CD4-positive, alpha-beta T cell treated with Interleukin-6 at 100 ng/mL for 8 hours (primary cell): ENCODE measurements at places on chromosomes 1 and 21.
A peak's percentile ranks its signal among the peaks of the same experiment; 100 is the strongest.

- DNase-seq: peak; percentile 67
Measured at GRCh38 chr21:17780539-17780938, 38.6 kb downstream of the C21orf91 start.

DNA sequence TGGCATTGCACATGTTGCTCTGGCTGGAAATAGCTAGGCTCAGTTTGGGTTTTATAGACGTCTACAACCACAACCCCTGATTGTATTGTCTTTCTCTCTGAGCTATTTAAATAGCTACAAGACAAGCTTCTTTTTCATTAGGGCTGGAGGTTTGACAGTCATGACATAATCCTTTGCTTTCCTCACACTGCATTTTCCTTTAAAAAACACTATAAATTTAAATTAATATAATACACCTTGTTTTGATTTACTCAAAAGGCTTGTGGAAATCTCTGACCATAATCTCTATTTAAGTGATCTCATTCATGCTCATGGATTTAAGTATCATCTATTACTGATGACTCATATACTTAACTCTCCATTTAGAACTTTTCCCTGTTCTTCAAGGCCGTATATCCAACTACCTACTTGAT is 50.4 kb upstream of the PTGFR start:
- DNase-seq: no peak

GRCh38 chr1:68442822-68443556 is 6.8 kb downstream of the RPE65 start:
- no peak for DNase-seq

- no peak for DNase-seq
Measured at GRCh38 chr1:37793773-37794371, at the start of gene MANEAL. TSS of gene MANEAL (plus strand) at chr1:37793847. CDS start at chr1:37794183, 336 bp downstream.

- DNase-seq: no peak
Measured at GRCh38 chr1:1336446-1336845, 5.4 kb downstream of the TAS1R3 start.

DNA sequence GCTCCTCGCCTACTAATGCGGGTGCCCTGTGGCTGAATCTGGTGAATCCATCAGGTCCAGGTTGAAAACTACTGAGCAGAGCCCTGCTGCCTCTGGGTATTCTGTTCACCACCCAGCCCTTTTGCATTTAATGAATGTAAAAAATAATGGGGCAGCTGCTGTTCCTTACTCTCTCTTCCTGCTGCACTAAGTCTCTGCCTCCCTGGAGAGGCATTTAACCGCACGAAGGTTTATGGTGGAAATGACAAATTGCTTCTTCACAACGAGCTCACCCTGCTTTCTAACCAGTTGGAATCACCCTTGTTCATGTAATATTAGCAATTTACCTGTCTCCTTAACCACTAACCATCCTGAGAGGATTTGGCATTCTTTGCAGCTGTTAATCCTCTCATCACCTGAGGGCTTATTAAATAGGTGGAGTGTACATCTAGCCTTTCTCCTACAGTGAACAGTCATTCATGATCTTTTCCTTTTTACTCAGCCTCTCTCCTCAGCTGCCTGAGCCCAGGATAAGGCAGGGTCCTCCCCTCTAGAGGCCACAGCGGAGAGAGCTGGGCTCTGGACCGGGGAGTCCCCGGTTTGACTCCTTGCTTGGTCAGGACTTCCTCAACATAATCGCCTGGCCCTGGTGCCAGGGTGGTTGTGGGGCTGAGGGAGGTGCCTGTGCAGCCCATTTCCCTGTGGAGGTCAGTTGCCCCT is 97.6 kb downstream of the NOS1AP start:
- DNase-seq: no peak

DNA sequence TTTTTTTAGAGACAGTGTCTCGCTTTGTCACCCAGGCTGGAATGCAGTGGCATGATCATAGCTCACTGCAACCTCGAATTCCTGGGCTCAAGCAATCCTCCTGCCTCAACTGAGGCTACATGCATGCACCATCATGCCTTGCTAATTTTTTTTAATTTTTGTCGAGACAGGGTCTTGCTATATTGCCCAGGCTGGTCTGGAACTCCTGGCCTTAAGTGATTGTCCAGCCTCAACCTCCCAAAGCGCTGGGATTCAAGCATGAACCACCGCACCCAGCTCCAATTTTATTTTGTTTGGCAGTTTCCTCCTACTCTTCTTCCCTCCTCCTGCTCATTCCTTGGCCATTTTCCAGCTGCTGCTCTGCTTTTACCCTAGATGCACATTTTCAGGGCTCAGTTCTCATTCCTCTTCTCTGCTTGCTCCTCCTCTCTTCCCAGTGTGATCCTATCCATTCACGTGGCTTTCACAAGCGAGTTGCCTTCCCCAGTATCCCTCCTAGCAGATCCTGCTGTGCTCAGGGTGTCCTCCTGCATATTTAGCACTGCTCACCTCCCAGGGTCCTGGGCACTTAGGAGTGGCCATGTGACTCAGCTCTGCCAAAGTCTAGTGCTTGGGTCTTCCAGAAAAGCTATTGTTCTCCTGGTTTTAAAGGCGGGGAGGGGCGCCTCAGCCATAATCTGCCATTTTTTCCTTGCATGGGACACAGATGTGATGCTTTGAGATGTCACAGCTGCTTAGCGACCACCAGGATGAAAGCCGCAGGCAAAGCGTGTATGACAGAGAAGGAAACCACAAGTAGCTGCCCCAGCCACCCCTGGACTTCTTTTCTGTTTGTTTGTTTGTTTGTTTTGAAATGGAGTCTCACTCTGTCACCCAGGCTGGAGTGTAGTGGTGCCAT is 33.7 kb downstream of the PSEN2 start:
- DNase-seq: no peak

DNA sequence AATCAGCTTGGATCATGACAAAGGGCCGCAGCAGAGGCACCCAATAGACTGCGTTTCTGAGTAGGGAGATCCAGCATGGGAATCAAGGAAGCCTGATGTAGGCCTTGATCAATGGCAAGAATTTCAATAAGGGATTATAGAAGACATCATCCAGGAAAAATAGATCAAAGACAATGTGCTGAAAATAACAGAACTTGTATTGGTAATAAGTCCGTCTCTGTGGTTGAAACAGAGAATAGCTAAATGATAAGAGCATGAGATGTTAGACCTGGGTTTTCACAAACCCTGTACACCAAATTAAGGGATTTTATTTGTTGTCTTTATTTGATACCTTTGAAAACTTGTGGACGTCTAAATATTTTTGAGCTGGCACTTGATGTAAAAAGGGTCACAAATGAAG is 228.0 kb upstream of the SGIP1 start:
- DNase-seq: no peak

GRCh38 chr21:17759511-17760178 is 59.5 kb downstream of the C21orf91 start:
- no peak for DNase-seq

DNA sequence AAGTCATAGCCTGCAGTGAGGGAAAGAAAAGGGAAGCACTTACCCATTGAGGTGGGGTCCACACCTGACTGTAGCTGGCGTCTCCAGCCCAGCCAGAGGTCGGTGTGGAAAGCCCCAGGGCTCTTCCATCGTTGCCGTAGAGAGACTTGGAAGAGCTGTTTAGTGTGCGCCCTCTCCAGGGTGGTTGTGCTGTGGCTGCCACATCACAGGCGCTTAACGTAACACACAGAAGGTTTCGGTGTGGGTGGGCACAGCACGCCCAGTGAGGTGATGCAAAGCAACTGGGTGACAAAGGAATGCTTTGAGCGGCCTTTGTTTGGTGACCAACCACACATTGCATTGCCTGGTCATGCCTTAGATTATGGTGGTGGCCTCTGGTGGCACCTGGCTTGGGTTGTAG is 36.8 kb upstream of the KIF1B start:
- no peak for DNase-seq

DNA sequence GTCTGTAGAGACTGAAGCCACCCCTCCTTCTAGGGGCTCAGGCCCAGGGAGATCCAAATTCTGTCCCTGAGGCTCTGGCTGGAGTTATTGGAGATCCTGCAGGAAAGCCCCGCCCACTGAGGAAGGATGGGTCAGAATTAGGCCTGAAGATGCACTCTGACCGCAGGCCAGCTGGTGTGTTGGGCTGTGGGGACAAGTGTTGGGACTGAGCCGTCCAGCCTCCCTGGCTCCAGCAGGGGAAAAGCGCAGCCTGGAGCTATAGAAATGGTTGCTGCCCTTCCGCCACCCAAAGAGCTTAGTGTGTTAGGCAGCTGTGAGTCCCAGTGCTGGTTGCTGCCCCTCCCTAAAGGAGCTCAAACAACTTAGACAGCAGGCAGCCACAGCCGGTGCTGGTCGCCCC is 33.0 kb upstream of the PRRX1 start:
- DNase-seq: no peak

DNA sequence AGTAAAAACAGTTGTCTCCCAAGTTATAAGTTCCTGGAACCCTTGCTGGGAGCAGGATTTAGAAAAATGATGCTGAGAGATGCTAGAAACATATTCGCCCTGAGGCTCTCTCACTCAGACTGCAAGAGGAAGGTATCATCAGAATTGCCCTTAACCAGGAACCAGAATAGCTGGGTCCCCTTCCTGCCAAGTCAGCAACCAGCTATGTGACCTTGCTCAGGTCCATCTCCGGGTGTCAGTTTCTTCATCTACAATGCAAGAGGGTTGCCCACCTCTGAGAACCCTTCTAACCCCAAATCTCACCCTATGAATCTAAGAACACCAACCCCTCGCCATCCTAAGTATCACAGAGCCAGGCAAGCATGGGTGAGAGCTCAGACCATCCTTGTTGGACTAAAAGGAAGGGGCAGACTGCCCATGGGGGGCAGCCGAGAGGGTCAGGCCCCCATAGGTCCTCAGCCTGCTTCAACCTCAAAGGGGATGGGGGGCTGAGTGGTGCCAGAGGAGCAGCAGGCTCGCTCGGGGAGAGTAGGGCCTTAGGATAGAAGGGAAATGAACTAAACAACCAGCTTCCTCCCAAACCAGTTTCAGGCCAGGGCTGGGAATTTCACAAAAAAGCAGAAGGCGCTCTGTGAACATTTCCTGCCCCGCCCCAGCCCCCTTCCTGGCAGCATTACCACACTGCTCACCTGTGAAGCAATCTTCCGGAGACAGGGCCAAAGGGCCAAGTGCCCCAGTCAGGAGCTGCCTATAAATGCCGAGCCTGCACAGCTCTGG is 390 bp upstream of the S100A9 start:
- no peak for DNase-seq

DNA sequence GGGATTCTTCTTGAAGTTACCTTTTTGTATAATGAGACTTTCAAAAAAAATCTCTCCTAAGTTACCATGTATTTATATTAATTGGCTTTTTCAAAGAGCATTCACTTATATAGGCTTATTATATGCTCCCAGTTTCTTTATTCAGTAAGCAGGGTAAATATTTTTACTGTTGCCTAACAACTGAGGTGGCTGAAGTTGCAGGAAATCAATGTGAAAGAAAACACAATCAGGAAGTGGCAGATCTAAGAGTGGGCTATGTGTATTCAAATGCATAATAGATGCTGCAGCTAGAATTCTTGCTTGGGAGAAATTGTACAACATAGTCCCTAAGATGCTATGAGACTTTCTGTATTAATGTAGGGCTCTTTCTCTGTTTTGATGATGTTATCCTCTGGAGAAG is 606.9 kb downstream of the NUF2 start:
- no peak for DNase-seq

DNA sequence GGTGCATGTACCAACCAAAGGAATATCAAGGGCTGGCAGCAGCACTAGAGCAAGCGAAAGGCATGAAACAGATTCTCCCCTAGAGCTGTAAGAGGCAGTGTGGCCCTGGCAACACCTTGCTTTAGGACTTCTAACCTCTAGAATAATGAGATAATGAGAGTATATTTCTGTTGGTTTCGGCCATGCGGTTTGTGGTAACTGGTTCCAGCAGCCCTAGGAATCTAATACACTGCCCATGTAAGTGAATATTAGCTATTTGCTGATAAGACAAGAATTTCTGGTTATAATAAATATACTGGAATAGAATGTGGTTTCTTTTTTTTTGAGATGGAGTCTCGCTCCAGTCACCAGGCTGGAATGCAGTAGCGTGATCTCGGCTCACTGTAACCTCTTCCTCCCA is 199.4 kb downstream of the GABPA start:
- no peak for DNase-seq

- no peak for DNase-seq
Measured at GRCh38 chr1:6162773-6163172, 17.3 kb downstream of the CHD5 start.

DNA sequence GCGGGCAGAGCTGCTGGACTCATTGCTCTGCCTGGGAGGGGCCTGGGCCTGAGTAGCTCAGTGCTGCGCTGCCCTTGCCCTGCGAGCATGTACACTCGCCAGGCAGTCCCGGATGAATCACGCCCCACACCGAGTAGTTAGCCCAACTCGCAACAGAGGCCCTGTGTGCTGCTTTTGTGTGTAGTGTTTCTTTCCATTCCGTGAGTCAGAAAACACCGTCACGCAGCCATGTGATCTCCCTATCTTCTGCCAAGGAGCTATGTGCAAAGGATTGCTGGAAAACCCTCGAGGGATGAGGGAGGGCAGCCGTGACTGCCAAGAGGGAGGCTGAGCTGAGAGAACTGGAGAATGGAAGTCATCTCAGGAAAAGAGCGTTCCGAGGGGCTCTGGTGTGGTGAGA is 37.3 kb downstream of the NENF start:
- DNase-seq: no peak

DNA sequence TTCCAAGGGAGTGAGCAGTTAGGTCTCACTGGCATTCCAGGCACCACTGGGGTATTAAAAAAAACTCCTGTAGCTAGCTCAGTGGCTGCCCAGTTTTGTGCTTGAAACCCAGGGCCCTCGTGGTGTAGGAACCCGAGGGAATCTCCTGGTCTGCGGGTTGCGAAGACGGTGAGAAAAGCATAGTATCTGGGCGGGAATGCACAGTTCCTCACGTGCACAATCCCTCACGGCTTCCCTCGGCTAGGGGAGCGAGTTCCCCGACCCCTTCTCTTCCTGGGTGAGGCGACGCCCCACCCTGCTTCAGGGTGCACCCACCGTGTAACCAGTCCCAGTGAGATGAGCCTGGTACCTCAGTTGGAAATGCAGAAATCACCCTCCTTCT is 50.5 kb upstream of the PGBD5 start:
- DNase-seq: no peak

- DNase-seq: no peak
Measured at GRCh38 chr1:111990026-111990877, 784 bp upstream of the KCND3 start.

DNA sequence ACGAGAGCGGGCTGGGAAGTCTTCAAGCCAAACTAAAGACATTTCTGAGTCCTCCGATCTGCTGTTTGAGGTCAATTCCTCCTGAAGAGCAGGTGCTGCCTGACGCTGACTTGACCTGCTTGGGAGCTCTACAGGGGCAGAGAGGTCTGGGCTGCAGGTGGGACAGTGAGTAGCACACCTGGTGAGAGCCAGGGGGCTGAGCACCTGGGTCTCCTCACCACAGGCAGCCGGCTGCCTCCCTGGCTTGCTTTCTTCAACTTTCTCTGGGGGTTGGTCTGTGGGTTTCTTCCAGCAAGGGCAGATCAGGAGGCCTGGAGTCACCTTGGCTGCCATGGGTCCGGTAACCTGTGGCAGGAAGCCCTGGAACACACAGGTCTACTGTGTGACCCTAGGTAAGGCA is 107.4 kb upstream of the EDN2 start:
- no peak for DNase-seq

DNA sequence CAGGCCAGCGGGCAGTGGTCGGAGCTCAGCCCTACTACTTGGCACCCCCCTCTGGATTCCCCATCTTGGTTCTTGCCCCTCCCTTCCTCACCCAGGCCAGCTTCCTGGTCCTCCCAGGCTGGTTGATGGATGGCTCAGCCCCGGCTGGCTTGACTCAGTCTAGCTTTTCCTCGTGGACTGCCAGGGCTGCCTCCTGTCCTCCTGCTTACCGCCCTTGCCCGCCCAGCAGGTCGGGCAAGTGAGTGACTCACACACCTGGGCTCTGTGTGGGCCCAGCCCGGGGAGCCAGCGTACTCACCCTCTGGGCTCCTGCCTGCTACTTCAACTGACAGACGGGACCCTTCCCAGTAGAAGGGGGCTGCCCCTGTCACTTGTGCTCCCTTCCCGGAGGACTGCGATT is 19.5 kb upstream of the ARHGEF10L start:
- no peak for DNase-seq
